ENCODE measurements at places on chromosomes 2 and 18.
A peak's percentile ranks its signal among the peaks of the same experiment; 100 is the strongest.

DNA sequence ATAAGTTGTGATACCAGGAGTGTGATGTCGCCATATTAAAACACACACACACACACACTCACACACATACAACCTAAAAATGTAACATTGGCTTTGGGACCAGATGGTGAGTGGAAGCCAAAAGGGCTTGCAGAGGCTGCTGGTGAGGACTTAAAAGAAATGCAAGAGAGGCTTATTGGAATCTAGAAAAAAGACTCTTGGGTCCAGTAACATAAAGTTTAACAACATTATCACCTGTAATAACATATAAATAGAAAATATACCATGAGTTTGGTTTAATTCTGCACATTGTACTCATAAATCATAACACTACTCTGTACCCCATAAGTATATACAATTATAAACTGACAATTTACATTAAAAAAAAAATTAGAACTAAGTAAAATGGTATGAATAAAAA, 74.4 kb upstream of the MYCN start:
- DNase-seq = no peak

GRCh38 chr18:26215247-26215970, 10.8 kb upstream of the TAF4B start:
- no peak for DNase-seq

DNA sequence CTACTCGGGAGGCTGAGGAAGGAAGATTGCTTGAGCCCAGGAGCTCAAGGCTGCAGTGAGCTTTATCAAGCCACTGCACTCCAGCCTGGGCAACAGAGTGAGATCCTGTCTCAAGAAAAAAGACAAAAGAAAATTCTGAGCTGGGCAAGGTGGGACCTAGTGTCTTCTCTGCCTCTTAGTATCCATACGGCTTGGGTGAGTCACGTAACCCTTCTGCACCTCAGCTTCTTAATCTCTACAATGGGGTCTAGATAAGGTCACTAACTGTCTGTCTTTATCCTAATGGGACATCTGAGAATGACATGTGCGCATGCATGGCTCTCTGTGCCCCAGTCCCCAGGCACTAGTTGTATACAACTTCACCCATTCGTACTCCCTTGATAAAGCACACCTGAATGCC, 53.4 kb upstream of the TLK1 start:
- no peak for DNase-seq

GRCh38 chr2:148876595-148877402, 1.8 kb downstream of the KIF5C start:
- peak; percentile 42 for DNase-seq

DNA sequence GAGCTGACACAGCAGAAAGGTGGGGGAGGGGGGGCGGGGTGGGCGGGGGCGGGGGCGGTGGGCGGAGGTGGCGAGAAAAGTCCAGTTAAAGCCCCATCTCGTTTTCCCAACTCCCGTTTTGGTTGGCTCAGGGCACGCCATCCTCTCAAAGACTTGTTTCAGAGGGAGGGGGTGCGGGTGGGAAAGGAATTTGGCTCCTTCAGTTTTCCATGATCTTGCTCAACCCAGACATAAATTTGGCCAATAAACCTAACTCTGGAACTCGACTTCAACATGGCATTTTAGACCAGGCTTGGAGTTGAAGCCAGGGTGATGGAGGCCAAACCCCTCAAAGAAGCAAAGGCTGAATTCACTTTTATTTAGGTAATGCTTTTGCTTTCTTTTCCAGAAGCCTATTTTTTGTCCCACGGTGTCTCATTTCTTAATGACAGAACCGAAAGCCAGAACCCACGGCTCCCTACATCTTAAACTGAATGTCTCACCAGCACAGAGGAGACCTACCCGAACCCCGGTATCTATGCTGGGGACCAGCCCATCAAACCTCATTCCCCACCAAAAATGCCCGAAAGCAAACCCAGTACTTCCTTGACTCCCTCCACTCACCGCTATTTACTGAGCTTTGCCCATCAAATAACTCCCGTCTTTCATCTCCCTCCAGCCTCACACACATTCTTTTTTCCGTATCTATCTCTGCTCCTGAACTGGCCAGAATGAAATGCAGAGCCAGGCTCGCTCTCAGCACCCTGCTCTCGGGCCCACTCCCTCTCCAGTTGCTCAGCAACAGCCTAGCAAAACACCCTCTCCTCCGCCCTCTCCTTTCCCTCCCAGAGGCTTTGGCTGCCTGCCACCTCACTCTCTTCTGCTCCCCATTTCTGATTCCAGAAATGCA, 4.3 kb downstream of the IGFBP5 start:
- peak; percentile 61 for DNase-seq

- DNase-seq = no peak
Measured at GRCh38 chr2:241036964-241037421, 38.6 kb downstream of the SNED1 start.

GRCh38 chr2:136251885-136252585, 134.1 kb upstream of the CXCR4 start:
- no peak for DNase-seq

GRCh38 chr2:109436610-109437225, 177.0 kb downstream of the SEPTIN10 start:
- no peak for DNase-seq

DNA sequence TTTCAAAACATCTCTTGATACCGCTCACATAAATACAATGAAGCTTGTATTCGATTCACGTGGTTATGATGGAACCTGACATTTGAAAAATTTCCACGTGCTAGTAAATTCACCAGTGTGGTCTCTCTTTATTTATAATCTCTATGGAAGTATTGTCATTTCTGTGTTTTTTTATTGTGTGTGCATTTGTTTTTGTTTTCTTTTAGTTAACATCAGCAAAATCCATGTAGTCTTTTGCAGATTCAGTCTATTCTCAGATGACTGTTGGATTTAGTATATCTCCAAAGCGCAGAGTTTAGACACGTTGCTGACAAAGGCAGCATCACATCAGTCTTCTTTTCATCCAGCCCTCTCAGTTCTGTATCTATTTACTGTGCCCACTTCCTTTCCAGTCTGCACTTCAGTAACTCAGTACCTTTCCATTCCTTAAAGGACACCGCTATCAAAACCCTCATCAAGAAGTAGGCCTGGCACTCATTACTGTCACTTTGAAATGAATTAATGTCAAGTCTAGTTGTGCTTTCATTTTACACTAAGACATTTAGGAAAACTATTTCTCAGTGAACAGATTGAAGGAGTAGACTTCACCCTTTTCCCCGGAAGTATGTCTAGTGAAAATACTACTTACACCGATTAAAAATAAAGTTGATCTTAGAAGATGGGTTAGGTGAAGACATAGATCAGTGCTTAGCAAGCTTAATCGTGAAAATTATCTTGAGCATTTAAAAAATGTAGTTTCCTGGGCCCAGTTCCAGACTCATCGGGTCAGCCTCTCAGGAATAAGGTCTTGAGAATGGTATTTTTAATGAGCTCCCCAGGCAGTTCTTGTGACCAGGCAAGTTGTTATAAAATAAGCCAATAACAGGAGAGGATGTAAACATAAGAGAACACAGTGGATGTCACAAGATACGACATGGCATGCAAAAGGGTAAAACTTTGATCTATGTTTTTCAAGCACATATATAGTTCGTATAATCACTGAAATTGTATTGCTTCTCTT, 506.8 kb upstream of the ZEB2 start:
- no peak for DNase-seq

DNA sequence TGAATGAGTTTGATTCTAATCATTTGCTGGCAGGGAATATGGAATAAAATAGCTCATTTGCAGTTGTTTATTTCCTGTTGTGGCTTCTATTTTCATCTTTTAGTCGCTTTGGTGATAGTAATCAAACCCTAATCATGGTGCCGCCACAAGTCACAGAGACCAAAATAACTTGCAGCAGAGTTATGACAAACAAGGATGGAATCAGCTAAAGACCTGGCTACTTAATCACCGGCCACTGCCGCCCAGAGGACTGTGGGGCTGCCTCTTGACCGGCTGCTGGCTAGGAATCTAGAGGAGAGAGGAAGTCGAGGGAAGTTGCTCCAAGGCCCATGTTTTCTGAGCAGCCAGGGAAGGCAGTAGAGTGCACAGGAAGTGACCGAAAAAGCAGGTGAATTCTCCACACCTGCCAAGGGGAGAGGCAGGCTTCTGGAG, 5.1 kb upstream of the SMAD7 start:
- DNase-seq = no peak

DNA sequence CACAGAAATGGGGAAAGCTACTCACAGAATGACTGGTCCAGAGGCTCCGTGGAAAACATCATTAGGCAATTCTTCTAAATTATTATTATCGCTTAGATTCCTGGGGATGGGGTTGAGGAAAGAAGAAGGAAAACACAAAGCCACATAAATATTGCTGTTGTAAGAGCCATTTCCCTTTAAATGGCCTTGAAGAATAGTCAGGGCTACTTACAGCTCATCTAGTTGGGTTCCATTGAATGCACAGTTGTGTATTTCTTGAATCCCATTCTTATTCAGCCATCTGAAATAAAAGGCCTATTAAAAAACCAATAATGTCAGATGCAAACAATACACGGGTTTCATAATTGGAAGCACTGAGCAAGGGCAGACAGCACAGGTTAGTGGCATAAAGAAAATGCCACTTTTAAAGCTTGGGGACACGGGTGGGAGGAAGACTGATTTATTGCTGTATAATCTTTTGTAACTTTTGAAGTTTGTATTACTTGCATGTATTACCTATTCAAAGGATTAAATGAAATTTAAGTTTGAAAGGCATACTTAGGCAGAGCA, 171.4 kb downstream of the FSHR start:
- DNase-seq = no peak

GRCh38 chr2:65479524-65479923, 47.1 kb upstream of the SPRED2 start:
- no peak for DNase-seq

DNA sequence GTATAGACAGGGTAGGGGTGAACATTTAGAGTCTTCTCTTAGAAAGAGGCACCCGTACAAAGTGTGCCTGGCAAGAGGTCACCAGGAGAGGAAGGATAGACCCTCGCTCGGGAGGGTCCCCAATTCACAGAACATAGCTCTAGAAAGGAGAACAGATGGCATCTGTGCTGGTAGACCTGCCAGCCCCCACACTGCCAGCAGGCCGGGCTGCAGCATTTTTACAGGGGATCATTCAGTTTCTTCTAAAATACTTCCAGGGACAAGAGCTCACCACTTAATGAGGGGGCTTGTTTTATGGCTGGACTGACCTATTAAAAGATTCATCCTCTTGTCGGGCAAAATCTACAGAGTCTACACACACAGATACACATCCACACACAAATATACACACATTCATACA, 149.9 kb downstream of the SEPTIN10 start:
- DNase-seq = no peak

DNA sequence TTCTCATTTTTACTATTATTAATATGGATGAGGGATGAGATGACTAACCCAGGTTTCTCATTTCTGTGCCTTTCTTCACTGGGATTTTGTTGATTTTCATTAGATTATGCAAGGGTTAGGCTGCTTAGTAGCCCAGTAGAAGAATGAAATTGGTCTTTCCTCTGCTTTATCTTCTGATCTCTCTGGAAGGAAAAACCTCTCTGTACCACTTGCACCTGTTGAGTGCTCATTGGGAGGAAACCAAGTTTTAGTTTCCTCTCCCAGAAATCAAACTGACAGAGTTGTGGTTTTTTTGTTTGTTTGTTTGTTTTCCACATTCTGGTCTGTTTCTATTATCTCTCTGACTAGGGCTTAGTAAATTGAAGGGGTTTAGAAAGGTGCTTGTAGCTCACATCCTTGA, 60.8 kb downstream of the KIAA1328 start:
- no peak for DNase-seq

Data from D721Med (cell line).